ENCODE measurements at places on chromosomes 4 and X.

GRCh38 chr4:153181700-153182099 lies 22.5 kb upstream of the TRIM2 start:
- no peak for DNase-seq

- no peak for DNase-seq
These were observed 11.2 kb upstream of the YIPF7 start for GRCh38 chr4:44662623-44663005.

DNA sequence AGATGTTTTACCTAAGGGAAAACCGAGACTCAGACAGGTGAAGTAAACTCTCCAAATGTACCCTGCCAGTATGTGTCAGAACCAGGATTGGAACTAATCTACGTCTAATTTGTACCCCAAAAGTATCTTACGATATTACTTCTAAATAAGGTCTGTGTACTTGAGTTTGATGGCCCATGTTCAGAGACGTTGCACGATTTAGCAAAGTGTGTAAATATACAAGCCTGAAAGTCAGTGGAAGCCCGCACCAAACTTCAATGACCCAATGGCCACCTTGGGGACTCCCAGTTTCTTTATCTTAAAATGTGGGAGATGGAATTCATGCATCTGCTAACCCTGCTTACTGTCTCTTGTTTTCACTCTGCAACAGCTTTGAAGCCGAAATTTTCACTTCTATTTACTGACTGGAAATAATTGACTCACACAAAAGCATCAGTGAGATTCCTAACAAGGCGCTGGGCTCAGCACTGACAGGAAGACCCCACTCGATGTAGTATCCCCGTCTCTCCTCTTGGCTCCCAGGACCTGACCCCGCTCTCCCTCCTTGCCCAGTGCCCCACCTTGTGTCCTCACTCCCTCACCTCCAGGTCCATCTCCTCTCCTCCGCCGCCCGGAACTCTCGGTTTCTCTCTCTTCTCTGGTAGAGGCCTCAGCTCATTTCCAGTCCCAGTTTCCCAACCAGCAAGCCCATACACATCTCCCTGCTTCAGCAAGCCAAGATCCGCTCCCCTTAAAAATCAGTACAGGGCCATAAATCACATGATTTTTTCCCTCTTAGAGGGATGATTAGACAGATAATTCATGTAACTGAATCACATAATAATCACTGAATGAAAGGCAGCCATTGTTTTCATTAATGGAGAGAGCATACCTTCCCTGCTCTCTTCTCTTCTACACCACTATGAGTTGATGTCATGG lies 42.8 kb downstream of the ENPP6 start:
- no peak for DNase-seq

DNA sequence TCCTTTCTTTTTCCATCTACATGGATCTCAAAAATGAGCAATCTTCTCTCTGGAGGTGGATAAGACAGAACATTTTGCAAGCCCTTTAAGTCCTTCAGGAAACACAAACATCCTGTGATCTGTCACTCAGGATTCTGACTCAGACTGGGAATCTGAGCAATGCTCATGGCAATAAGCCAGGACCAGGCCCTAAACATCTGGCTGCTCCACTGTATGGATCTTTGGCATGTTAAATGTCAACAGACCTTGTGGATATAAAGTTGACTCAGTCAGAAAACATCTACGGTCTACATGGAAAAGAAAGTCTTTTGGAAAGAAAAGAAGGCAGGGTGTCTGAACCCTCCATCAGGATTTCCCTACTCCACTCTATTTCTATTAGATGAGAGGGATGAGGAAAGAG lies 17.8 kb upstream of the CHIC2 start:
- no peak for DNase-seq

DNA sequence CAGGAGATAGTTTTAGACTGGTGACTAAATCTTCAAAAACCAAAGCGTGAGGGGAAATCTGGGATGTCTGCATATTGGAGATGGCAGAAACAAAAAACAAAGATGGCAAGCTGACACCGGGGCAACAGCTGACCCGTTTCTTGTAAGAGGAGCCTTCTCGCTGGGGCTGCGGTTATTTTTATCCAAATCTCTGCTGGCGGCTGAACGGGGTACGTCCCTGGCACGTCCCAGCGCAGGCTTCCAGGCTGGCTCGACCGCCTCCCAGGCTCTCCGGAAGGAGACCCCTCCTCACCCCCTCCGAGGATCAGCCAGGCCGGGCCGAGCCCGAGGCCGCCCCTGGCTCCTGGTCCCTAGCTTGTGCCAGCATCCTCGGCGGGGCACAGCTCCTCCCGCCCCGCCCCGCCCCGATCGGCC lies 403 bp downstream of the SGCB start:
- DNase-seq: peak; percentile 64

DNA sequence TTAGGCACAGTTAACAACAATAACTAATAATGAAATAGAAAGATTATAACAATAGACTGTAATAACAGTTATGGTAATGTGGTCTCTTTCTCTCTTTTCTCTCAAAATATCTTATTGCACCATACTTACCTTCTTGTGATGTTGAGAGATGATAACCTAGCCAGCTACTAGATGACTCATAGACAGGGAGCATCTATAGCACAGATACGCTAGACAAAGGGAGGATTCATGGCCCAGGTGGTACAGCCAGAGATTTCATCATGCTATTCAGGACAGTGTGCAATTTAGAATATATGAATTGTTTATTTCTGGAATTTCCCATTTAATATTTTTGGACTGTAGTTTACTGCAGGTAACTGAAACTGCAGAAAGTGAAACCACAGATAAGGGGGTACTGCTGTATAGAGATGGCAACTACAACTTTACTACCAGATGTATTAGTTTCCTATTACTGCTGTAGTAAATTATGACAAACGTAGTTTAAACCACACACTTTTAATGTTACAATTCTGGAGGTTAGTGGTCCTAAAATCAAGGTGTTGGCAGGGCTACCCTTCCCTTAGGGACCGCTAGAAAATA lies 41.8 kb upstream of the MAGED1 start:
- DNase-seq: no peak

DNA sequence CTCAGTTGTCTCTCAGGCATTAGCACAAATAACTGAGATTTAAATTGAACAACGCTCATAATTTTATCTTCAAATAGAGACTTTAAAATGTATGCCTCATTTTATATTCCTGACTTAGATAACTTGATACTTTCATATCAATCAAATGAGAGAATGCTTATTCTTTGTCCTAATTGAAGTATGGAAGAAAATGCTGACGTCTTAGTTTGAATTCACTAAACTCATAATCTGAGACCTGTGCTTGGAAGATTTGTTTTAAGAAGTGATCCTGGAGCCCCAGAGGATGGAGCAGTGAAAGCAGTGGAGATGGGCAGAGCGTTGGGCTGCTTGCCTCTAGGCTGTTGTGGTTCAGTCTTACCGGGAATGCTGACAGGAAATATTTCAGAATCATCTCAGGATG lies 76.1 kb downstream of the ZNF518B start:
- DNase-seq: no peak

DNA sequence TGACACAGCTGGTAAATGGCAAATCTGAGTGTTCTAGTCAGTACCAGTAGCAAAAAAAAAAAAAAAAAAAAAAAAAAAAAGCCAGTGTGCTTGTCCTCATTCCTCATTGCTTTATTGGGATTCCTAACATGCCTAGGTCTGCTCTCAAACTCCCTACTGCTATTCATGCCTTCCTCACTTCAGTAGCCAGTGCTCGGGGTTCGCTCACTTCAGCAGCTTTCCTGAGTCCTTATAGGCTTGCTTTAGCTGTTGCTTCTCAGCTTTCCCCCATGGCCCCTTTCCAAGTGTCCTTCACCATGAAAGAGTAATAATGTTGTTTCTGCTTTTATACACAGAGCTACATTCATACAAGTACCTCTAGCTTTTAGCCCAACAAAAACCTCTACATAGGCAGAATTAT lies 30.8 kb downstream of the SLITRK2 start:
- DNase-seq: no peak

DNA sequence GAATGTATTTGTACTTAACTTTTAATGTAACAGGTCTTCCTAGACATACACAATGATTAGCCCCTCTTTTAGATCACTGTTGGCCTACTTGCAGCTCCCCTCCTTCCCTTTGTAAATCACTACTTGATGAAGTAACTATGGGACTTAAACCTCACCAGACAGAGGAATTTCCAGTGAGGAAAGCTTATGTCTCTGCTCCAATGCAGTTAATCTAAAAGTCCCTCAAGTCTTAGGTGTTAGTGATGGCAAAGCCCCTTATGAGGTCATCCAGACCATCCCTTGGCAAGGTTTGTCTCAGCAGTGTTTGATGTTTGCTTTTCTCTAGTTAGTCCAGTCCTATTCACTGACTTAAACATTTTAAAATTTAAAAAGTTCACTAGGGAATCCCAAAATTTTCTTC lies 877.3 kb upstream of the INTU start:
- DNase-seq: no peak

Measured in WTC11 (cell line).